ENCODE measurements at places on chromosomes 7 and 10.

GRCh38 chr10:62899311-62899710 lies 83.1 kb upstream of the EGR2 start:
- no peak for DNase-seq

DNA sequence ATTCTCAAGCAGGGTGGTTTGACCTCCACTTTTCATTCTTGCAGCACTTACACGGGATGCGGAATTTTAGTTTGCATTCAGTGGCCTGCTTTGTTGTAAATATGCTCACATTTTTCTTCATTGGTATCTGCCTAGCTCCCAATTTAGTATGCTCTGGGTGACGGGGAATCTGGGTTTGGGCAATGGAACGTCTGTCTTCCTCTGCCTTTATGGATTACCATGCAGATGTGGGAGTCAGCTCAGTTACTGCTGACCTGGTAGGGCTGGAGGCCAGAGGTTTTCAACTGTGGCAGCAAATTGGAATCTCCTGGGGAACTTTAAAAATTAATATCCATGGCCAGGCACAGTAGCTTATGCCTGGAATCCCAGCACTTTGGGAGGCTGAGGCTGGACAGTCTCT lies 161.6 kb downstream of the CAMK1D start:
- DNase-seq = no peak

GRCh38 chr10:113386005-113386404 lies 166.8 kb upstream of the HABP2 start:
- DNase-seq = no peak

DNA sequence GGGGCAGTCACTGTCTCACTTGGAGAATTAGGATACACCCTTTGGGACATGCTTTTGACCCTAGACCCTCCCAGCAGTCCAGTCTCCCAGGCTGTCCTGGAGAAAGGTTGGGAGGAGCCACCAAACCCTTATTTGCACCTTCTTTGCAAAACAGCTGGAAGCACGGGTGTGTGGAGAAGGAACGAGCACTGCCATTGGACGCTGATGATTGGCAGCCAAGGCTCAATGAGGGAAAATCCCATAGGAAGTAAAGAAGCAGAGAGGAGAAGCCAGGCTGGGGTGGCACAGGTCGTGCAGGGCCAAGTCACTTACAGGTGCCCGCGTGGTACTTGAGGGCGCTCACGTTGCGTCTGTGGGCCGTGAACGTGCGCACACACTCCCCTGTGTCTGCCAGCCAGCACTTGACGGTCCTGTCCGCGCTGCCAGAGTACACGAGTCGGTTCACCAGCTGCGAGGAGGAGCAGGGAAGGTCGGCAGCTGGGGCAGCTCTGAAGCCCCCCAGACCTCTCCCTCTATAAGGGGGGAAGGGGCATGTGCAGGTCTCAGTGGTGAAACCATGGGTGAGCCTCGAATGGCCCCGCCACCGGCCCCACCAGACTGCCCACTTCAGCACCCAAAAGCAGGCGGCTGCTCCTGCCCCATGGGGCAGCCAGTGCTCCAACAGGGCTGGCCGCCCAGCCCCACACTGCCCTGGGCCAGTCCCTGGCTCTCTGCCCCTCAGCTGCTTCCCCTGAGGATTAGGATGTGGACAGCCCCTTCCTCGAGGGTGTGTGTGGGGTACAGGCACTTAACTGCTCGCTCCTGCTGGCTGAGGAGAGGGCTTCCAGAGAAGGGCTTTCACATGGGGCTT lies 24.8 kb downstream of the WDR86 start:
- DNase-seq = no peak

DNA sequence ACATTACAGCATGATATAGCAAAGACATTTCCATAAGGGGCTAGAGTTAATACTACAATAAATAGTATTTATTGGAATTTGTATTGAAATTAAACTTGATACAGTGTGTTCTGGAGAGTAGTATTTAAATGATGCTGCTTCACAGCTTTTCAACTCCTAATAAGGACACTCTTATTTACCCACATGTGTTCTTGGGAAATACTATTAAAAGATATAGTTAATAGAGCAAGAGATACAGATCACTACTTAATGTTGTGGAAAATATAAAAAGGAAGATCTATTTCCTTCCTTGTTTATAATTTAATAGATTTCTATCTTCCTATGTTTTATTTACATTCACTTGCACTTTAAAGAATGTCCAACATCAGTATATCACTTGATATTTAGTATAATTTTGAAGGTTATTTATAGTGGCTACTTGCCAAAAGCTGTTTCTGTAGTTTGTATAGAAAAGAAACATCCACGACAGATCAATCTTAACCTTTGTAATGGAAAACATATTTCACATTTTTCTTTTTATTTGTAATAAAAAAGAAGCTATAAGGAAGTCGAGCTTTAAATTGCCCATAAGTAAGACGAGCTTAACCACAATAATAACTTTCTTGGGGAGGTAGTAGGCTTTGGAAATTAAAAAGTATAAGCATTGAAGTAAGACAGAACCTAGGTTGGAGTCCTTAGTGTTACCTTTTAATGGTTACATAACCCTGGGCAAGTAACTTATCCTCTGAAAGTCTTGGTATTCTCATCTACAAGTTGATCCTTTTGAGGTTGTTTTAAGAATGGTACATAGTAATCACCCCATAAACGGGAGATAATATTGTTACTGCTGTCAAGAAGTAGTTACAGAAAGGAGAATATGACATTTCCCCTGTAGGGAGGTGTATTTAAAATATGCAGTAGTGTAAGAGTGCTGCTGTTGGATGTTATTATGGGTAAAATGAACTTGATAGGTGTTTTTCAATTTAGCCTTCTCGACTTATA lies 32.8 kb downstream of the CPED1 start:
- DNase-seq = no peak

DNA sequence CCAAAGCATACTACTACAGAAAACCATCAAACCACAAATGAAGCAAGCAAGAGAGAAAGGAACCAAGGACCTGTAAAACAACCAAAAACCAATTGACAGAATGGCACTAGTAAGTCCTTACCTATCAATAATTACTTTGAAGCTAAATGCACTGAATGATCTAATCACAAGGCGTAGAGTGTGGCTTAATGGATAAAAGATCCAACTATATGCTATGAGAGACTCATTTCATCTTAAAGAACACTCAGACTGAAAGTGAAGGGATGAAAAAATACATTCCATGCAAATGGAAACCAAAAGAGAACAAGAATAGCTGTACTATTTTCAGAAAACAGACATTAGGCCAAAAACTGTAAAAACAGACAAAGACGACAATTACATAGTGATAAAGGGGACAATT lies 70.7 kb downstream of the CRPPA start:
- no peak for DNase-seq

GRCh38 chr7:14137676-14138075 lies 148.2 kb upstream of the ETV1 start:
- DNase-seq = no peak
